ENCODE measurements at places on chromosomes 5 and 9. TPM values are rescaled to one million over a fixed set of nuclear protein-coding genes. Genes with fewer than 3 reads are reported as not detected.

Gene TAS2R1
- polyA plus RNA-seq = not detected

Gene PAPPA
- 0.11 TPM for polyA plus RNA-seq

Gene AMBP
- 370 TPM for polyA plus RNA-seq

Gene CD74
- 141 TPM for polyA plus RNA-seq

Gene C5orf52
- not detected for polyA plus RNA-seq

All from pancreas (tissue), 10 donors.